ENCODE measurements at places on chromosomes 13 and 19. TPM values are rescaled to one million over a fixed set of nuclear protein-coding genes. Genes with fewer than 3 reads are reported as not detected.
A peak's percentile ranks its signal among the peaks of the same experiment; 100 is the strongest.

PCDH17 gene
- 14.0 TPM for total RNA-seq

ZNF701 gene
- total RNA-seq, result 6.4 TPM

DPP9 gene
- 169 TPM for total RNA-seq

C19orf12 gene
- 4.6 TPM for total RNA-seq

CLEC4M gene
- not detected for total RNA-seq

DKKL1 gene
- not detected for total RNA-seq

SGCG gene
- total RNA-seq, result 3.5 TPM

DNA sequence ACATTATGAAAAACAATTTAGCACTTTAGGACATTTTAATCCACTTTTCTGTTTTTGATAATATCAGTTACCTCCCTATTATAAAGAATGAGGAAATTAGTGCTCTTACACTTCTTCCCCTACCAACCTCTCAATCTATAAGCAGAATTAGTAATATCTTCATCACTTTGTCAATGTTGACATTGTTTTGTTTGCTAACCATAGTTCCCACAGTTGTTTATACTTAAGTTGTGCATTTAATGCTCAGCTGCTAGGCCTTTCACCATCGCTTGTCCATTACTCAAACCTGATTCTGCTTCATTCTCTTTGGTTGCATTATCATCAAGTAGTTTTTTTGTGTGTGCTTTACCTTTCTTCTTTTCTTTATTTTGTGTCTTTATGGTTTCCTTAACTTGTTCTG lies 132.1 kb downstream of the CDK8 start:
- H3K4me3 ChIP-seq, result no peak overlapping the region
- no peak for DNase-seq
- H3K27me3 ChIP-seq, result no peaks in the 10 kb centered on the region
- H3K4me1 ChIP-seq, result peaks cover 9% of the 10 kb centered on the region

GRCh38 chr19:13430790-13431582 lies 75.3 kb downstream of the CACNA1A start:
- peak; percentile 35 for DNase-seq
- H3K36me3 ChIP-seq, result no peaks in the 10 kb centered on the region
- no peak overlapping the region for H3K27ac ChIP-seq
- no peak overlapping the region for H3K4me3 ChIP-seq
- no peaks in the 10 kb centered on the region for H3K4me1 ChIP-seq

GRCh38 chr13:101264931-101265330 lies 151.4 kb downstream of the NALCN start:
- DNase-seq, result no peak
- no peak overlapping the region for H3K4me3 ChIP-seq
- H3K36me3 ChIP-seq, result no peaks in the 10 kb centered on the region
- no peaks in the 10 kb centered on the region for H3K27me3 ChIP-seq
- H3K4me1 ChIP-seq, result no peaks in the 10 kb centered on the region

DNA sequence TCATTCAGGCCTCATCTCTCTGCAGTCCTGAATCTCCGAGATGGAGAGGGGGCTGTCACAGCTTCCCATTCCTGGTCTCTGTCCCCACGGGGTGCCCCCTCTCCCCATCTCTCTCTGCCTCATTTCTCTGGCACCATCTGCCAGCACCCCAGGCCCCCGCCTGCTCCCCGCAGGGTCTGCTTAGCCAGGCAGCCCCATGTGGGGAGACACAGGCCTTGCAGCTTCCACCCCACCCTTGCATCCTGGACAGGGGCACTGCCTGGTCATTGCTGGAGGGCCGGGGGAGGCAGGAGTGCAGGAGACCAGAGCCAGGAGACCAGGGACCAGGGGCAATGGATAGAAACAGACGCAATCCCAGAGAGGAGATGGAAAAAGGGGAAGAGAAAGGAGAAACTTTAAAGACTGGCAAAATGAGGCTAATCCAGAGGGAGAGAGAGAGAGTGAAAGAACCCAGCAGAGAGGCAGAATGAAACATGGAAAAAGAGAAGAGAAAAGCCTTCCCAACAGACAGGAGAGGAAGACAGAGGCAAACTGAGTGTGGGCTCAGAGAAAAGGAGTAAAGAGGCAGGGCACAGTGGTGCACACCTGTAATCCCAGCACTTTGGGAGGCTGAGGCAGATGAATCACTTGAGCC lies 8.8 kb upstream of the GIPR start:
- no peaks in the 10 kb centered on the region for H3K4me1 ChIP-seq
- DNase-seq, result no peak
- peaks cover 53% of the 10 kb centered on the region for H3K27me3 ChIP-seq
- no peaks in the 10 kb centered on the region for H3K36me3 ChIP-seq
- no peak overlapping the region for H3K4me3 ChIP-seq
- H3K27ac ChIP-seq, result no peak overlapping the region

- H3K27ac ChIP-seq, result no peak overlapping the region
- no peak overlapping the region for H3K4me3 ChIP-seq
- no peak for DNase-seq
- peaks cover 12% of the 10 kb centered on the region for H3K4me1 ChIP-seq
Measured at GRCh38 chr13:43270130-43270830, 246.9 kb downstream of the DNAJC15 start.

GRCh38 chr19:29620931-29621351 lies 14.9 kb downstream of the POP4 start:
- H3K27ac ChIP-seq, result no peak overlapping the region
- H3K27me3 ChIP-seq, result no peaks in the 10 kb centered on the region
- peaks cover 10% of the 10 kb centered on the region for H3K36me3 ChIP-seq
- H3K4me3 ChIP-seq, result no peak overlapping the region
- peaks cover 7% of the 10 kb centered on the region for H3K4me1 ChIP-seq
- DNase-seq, result no peak

DNA sequence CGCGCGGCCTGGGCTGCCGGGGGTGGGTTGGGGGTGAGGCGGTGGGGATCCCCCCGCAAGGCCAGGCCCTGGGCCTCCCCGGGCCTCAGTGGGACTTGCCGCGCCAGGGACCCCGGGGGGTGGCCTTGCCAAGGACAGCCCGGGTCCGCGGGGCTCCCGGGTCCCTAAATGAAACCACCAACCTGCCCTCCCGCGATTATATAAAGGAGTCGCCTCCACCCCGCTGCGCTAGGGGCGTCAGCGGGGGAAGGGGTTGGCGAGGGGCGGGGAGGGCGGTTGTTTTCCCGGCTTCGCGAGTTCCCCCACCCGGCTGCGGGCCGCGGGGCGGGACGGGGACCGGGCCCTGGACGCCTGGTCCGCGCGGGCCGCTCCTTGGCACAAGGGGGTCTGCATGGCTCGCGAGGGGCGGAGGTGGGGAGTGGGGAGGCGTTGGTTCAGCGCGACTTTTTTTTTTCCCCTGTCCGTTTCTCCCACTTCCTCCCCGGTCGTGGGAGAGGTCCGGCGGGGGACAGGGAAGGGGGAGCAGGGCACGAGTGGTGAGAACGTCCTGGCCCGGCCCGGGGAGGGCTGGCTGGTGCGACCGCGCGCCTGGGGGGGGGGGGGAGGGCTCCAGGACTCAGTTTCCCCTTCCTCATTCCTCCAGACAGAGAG lies 822 bp upstream of the ZBTB7A start:
- no peaks in the 10 kb centered on the region for H3K27me3 ChIP-seq
- peak; percentile 77 for DNase-seq
- H3K27ac ChIP-seq, result peak overlapping the region; percentile 98
- H3K36me3 ChIP-seq, result no peaks in the 10 kb centered on the region
- peaks cover 42% of the 10 kb centered on the region for H3K4me1 ChIP-seq

GRCh38 chr19:35545855-35546381 lies 492 bp downstream of the TMEM147 start:
- DNase-seq, result peak; percentile 62
- peak overlapping the region; percentile 89 for H3K27ac ChIP-seq
- H3K27me3 ChIP-seq, result no peaks in the 10 kb centered on the region
- peak overlapping the region; percentile 87 for H3K4me3 ChIP-seq
- H3K36me3 ChIP-seq, result peaks cover 35% of the 10 kb centered on the region

- no peaks in the 10 kb centered on the region for H3K27me3 ChIP-seq
- no peaks in the 10 kb centered on the region for H3K4me1 ChIP-seq
- H3K27ac ChIP-seq, result no peak overlapping the region
Measured at GRCh38 chr13:68636784-68637183, 1406.6 kb upstream of the PCDH9 start.

- DNase-seq, result no peak
- H3K4me3 ChIP-seq, result no peak overlapping the region
Measured at GRCh38 chr13:84670245-84670644, 788.0 kb upstream of the SLITRK1 start.

DNA sequence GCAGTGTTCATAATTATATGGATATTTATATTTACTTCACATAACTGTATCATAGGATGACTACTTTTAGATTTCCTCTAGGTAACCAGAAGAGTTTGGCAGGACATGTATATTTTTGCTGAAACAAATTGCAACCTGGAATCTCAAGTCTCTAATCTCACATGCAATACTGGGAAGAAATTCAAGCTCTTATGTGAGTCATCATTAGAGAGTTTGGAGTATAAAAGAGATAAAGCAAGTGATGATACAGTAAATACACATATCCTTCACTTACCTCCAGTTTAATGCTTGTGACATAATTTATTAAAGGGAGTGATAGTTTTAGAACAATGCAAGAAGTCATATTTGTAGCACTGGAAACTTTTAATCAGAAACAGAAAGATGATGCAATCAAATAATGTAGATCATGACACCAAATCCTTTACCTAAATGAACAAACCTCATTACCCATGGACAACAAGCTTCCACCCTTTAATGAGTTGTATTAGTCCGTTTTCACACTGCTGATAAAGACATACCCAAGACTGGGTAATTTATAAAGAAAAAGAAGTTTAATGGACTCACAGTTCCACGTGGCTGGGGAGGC lies 15.8 kb upstream of the OR7A17 start:
- H3K4me3 ChIP-seq, result no peak overlapping the region
- DNase-seq, result no peak
- H3K4me1 ChIP-seq, result no peaks in the 10 kb centered on the region
- H3K36me3 ChIP-seq, result no peaks in the 10 kb centered on the region
- no peak overlapping the region for H3K27ac ChIP-seq

DNA sequence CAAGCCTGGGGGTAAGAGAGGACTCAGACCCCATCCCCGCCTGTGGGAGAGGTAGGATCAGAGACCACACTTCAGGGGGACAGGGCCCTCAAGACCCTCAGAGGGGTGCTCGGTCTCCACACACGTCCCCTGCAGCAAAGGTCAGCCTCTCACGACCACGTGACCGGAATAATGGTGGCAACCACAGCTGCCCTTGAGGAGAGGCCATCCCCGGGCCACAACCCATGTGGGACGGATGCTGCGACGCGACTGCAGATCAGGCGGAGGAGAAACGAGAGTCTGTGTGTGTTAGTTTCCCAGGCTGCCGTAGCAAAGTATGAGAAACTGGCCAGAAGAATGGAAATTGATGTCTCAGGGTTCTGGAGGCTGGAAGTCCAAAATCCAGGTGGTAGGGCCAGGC lies 8.9 kb downstream of the MED25 start:
- no peaks in the 10 kb centered on the region for H3K27me3 ChIP-seq
- no peak overlapping the region for H3K4me3 ChIP-seq
- H3K36me3 ChIP-seq, result peaks cover 88% of the 10 kb centered on the region
- H3K27ac ChIP-seq, result no peak overlapping the region
- DNase-seq, result no peak
- H3K4me1 ChIP-seq, result no peaks in the 10 kb centered on the region

DNA sequence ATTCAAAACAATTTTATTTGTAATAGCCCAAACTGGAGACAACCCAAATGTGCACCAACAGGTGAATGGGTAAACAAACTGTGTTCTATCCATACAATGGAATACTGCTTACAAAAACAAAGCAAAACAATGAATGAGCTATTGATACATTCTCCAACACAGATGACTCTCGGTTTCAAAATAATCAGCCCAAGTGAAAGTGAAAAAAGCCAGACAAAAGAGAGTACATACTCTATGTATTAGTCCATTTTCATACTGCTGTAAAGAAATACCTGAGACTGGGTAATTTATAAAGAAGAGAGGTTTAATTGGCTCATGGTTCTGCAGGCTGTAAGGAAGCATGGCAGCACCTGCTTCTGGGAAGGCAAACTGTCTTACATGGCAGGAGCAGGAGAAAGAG lies 65.2 kb upstream of the LRCH1 start:
- H3K4me1 ChIP-seq, result no peaks in the 10 kb centered on the region
- H3K27ac ChIP-seq, result no peak overlapping the region
- H3K4me3 ChIP-seq, result no peak overlapping the region
- H3K36me3 ChIP-seq, result no peaks in the 10 kb centered on the region
- no peaks in the 10 kb centered on the region for H3K27me3 ChIP-seq

- no peaks in the 10 kb centered on the region for H3K4me1 ChIP-seq
- H3K27ac ChIP-seq, result no peak overlapping the region
- H3K36me3 ChIP-seq, result peaks cover 45% of the 10 kb centered on the region
- H3K27me3 ChIP-seq, result no peaks in the 10 kb centered on the region
- H3K4me3 ChIP-seq, result no peak overlapping the region
- no peak for DNase-seq
Measured at GRCh38 chr13:100338275-100338674, 249.4 kb downstream of the PCCA start.

- no peaks in the 10 kb centered on the region for H3K27me3 ChIP-seq
- H3K36me3 ChIP-seq, result peaks cover 69% of the 10 kb centered on the region
- no peak overlapping the region for H3K4me3 ChIP-seq
- peak; percentile 59 for DNase-seq
Measured at GRCh38 chr19:48123907-48124651, 13.5 kb upstream of the PLA2G4C start.

DNA sequence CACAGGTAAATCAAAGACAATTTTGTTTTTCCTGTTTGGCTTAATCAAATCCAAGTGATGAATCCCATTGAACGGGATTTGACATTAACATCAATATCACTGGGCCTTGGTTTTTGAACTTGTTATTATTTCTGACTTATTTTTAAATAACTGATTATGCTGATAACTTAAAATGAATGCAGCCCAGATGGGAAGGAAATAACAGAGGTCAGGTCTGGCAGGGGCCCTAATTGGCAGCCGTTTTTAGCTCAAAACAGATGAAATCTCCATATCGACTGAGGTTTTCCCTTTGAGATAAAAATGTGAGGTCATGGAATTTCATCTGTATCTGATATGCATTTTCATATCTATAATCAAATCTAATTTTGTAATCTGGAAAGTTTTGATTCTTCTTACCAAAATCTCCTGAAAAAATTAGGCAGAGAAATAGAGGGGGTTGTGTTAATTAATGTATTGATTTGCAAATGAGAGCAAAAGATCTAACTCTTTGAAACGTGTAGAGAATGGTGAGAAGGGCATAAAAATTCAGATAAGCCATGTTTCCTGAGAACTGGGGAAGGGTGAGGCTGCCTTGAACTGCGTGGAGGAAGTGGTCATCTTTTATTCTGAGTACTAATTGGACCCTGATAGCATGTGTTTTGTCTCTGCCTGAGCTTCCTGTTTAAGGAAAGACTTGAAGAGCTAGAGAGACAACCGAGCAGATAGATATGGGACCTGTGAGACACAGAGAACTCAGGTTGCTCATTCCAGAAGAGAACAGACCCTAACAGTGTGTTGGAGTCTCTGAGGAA lies 98.2 kb upstream of the C1QTNF9B start:
- no peak for DNase-seq
- H3K4me3 ChIP-seq, result no peak overlapping the region
- no peak overlapping the region for H3K27ac ChIP-seq
- no peaks in the 10 kb centered on the region for H3K27me3 ChIP-seq

GRCh38 chr13:42495255-42495654 lies 78.7 kb upstream of the TNFSF11 start:
- no peaks in the 10 kb centered on the region for H3K27me3 ChIP-seq
- no peaks in the 10 kb centered on the region for H3K4me1 ChIP-seq
- no peak overlapping the region for H3K4me3 ChIP-seq
- no peak overlapping the region for H3K27ac ChIP-seq
